ENCODE measurements at places on chromosomes 13 and 19.

- DNase-seq = no peak
These were observed 2.5 kb upstream of the BCAT2 start for GRCh38 chr19:48813123-48813913.

DNA sequence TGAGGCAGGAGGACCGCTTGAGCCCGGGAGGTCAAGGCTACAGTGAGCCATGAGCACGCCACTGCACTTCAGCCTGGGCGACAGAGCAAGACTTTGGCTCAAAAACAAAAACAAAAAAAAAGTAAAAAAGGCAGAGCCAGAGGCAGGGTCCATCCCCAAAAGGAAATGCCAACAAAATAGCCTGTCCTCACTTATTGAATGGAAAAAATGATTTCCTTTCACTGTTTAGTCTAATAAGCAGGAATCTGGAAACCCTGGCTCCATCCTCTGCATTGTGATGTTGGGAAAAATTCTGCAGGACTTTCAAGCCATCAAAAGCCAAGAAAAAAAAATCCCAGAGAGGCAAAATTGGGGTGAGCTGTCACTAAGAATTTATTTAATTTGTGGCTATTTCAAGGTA is 23.2 kb downstream of the ZIC5 start:
- DNase-seq = no peak

DNA sequence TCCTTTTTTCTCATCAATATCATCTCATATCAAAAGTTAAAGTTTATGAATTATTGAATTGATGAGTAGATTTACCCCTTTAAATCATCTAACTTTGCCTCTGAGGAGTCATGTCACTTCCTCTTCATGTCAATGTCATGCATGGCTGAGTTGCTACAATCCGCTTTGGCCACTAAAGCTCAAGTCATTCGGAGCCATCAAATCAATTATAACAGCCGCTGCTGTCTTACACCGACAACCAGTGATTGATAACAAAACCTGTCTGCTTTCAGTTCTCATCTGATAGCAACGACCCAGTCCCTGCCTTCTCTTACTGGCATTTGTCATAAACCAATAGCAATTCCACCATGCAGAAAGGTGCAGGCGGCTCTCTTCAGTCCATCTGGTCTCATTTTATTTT is 429.3 kb downstream of the DIAPH3 start:
- DNase-seq = no peak

DNA sequence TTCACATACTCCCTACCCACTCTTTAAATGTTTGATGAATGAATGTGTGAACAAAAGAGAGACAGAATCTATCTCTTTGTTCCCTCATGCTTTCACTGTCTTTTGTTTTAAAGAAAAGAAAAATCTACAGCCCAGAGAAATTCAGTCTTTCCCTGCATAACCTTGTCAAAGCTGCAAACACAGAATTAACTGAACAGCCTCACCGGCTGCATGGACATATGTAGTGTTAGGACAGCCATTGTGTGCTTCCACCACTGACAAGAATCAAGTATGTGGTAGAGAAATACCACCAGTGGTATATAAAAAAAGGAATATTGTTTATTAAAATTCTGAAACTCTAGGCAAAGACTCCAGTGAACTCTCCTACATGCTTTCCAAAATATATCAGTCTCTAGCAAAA is 348.4 kb upstream of the NBEA start:
- DNase-seq = no peak

- no peak for DNase-seq
These were observed 63.1 kb upstream of the RNF113B start for GRCh38 chr13:98240135-98240534.

DNA sequence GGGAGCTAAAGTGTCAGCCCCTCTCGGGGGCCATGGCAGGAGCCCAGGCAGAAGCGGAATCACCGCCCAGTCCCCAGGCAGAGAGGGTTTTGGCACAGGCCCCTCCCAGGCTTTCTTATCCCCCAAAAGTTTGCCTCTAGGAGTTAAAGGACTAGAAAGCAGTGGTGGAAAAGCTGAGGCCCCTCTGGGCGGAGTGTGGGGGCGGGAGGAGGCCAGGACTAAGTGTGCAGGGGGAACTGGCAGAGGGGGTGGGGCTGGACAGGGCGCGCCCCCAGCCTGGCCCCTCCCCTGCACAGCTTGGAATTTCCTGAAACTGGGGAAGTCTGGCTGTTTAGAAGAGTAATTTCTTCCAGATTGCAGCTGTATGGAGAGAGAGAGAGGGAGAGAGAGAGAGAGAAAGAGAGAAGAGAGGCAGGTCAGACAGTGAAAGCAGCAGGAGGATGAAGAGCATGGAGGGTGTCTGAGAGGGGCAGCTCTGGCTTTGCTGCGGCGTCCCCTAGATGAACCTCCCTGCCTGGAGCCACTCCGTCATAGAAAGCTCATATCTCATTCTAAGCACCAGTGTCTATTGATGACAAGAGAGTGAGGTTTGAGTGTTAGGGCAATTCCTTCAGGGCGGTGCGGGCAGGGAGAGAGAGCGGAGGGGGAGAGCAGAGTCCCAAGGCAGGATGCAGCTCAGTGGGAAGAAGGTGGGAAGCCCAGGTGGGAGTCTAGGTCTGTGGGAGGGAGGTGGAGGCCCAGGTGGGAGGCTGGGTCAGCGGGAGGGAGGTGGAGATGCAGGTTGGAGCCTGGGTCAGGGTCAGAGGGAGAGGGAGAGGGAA is at the start of gene CDC42EP5:
TSS of gene CDC42EP5 (minus strand) at position 226 of the 821 bp plus-strand sequence. CDS start 7,749 bp downstream, outside the sequence.
- DNase-seq = no peak

GRCh38 chr13:53408847-53409568 is 380.4 kb downstream of the OLFM4 start:
- DNase-seq = no peak

DNA sequence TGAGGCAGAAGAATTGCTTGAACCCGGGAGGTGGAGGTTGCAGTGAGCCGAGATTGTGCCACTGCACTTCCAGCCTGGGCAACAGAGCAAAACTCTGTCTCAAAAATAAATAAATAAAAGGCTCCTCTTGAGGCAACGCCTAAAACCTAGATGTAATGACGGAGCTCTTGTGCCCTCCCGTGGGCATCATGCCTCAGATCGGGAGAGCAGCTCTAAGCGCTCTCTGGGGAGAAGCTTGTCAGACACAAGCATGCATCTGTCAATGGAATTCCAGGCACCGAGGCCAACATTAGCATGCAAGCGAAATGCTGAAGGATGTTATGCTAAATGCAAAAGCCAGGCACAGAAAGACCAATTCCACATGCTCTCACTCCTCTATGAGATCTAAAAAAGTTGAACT is 45.6 kb upstream of the MRI1 start:
- DNase-seq = no peak
